ENCODE measurements at places on chromosomes 1 and 21.
A peak's percentile ranks its signal among the peaks of the same experiment; 100 is the strongest.

GRCh38 chr1:119647734-119648619 lies at the start of gene ZNF697:
TSS of gene ZNF697 (minus strand) at chr1:119648266. CDS start at chr1:119626100, 22,166 bp downstream.
- peak; percentile 85 for DNase-seq

- no peak for DNase-seq
Measured at GRCh38 chr1:39255222-39255621, 50.7 kb downstream of the MACF1 start.

DNA sequence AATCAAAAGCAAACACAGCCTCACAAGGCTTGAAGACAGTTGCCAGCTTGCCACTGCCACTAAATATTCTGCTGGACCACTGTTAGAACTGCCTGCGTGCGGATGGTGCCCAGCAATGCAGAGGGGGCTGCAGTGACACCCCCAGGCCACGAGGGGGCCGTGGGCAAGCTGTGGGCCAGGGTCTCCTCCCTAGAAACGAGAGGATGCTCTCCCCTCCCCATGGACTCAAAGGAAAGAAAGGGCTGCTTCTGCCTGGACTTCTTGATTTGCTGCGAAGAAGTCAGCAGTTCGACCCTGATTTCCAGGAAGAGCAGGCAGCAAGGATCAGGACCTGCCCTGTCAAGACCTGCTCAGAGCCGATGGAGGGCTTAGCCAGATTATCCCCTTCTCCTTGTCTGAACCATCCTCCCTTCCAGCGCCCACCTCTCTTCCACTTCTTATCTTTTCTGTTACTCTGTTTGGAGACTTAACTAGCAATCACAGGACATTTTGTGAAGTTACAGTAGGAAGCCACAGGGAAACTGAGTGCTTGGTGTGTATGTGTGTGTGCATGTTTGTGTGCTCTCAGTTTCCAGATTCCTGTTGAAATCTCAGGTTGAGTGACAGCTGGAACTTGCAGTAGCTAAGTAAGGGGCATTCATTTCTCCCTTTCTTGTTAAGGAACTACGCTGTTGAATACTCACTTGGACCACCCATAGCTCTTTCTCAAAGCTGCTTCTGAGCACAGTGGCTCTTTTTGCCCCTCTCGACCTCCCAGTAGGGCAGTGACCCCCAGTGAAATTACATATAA lies 2.7 kb downstream of the MAN1C1 start:
- DNase-seq = peak; percentile 17

GRCh38 chr1:11057477-11057876 lies 2.3 kb downstream of the SRM start:
- DNase-seq = no peak

GRCh38 chr21:14771593-14771992 lies 225.5 kb upstream of the SAMSN1 start:
- no peak for DNase-seq

DNA sequence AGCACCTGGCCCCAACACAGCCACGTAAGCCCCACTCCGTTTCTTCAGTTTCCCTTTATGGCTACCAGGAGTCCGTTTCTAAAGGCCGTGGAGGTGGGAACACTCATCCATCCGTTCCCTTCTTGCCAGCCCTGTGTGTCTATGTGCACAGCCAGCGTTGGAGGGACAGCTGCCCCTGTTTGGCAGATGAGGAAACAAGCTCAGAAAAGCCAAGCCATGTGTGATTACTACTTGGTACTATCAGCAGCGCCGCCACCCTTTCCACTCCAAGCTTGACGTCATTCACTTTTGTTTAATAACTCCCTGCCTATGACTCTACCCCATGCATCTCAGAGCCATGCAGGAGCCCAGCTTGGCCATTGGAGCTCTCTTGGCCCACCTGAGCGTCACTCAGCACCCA lies 3.5 kb downstream of the LRP8 start:
- no peak for DNase-seq

GRCh38 chr1:38134294-38134755 lies 87.7 kb upstream of the POU3F1 start:
- no peak for DNase-seq

DNA sequence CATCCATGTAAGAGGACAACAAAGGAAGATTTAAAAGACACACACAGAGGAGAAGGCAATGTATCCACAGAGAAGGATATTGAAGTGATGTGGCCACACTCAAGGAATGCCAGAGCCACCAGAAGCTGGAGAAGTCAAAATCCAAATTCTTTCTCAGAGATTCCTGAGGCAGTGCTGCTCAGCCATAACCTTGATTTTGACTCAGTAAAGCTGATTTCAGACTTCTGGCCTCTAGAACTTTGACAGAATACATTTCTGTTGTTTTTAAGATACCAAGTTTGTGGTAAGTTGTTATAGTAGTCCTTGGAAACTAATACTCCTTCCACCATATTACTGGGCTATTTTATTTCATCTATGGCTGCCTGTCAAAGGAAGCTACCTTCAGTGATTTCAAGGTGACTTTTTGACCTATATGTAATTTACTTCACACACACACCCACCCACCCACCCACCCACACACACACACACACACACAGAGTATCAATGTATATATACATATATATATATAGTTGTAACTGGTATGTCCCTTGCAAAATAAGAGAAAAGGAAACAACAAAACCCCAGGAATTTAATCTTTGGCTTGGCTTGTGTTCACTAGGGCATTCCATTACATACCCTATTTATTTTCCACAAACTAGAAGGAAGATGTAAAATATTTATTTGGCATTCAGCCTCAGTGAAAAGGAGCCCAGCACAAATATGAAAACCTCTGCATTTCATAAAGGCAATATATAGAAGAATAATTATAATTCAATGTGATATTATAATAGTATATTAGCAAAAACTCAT lies 142.1 kb upstream of the PTGFR start:
- DNase-seq = no peak

- no peak for DNase-seq
Measured at GRCh38 chr1:75085931-75086330, 48.3 kb upstream of the LHX8 start.

DNA sequence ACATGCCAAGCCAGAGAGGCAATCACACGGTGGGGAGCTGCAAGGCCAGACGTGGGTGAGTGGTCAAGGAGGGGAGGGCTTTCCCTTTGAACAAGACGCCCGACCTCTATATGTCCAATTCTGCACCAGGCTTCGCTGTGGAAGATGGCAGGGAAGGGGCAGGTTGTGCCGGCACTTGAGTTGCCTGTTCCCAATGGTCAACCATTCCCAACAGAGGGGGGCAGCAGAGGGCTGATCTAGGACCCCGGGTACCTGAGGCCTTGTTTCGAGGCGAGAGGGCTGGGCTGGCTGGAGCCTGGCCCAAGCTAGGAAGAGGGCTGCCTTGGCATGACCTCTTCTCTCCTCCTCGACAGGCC lies 64.9 kb downstream of the TMEM53 start:
- DNase-seq = no peak

DNA sequence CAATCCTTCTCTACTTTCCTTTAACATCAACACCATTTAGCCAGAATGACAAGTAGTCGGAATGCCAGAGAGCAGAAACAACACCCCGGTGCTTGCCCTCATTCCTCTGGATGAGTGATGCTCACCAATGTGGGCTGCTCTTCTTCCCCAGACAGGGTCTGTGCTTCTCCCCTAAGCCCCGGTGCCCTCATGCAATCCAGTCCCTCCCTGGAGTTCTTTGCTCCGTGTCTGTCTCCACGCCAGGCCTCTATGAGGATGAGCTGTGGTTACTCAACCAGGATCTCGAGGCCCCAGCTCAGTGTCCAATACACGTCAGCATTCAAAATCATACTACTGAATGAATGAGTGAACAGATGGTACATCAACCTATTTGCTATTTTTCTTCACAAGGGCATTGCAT lies 29.7 kb upstream of the PDE9A start:
- DNase-seq = no peak

All from NCI-H2107 (cell line).